ENCODE measurements at places on chromosomes 16 and 17.
A peak's percentile ranks its signal among the peaks of the same experiment; 100 is the strongest.

- no peak for DNase-seq
Measured at GRCh38 chr16:85552980-85553435, 60.1 kb upstream of the GSE1 start.

DNA sequence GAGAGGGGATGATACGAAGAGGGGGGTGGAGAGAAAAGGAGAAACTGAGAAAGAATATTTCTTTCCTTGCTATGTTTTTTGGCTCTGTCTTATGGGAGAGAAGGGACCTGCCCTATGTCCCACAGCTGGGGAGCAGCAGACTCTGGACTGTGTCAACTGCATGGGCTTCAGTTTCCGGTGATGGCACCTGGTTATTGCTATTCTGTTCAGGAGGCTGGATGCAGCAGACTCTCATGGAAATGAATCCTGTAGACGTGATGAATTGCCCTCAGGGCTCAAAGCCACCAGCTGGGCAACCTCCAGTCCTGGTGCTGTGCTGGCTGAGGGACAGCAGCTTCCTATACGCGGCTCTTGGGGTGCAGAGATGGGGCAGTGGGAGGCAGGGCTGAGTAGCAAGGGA lies 121.2 kb downstream of the HAPSTR1 start:
- no peak for DNase-seq

DNA sequence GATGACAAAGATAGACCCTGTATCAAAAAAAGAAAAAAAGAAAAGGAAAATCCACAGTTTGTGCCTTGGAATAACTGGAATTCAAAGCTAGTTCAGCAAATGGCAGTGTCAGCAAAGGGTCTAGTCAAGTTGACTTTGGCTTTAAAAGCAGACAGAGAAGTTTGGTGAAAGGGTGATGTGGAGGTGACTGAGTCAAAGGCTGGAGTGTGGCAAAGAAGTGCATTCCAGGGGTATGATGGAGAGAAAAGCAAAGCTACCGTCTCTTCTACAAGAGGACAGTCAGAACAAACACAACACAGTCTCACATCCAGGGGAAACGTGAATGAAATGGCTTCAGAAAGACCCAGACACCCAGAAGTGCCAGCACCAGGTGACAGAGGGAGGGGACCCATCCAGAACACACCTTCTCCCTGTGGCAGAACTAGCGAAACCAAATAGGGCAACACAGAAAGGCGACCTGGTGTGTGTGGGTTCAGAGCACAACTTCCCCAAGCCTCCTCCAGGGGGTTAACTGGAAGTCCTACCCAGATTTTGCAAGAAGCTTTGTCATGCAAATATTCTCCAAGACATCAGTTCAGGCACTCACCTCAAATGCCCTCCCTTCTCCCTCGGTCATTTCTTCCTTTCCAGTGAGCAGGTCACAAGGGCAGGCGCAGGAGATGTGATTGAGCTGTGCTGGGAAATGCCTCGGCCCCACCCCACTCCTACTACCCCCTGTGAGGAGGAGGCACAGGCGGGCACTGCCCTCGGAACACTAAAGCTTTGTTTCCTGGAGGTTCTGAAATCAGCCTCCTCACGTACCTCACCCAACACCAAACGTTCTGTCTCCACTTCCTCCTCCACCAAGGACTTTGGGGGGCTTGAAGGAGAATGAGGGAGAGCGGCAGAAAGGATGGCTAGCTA lies 481.9 kb downstream of the SOX9 start:
- DNase-seq = peak; percentile 58

DNA sequence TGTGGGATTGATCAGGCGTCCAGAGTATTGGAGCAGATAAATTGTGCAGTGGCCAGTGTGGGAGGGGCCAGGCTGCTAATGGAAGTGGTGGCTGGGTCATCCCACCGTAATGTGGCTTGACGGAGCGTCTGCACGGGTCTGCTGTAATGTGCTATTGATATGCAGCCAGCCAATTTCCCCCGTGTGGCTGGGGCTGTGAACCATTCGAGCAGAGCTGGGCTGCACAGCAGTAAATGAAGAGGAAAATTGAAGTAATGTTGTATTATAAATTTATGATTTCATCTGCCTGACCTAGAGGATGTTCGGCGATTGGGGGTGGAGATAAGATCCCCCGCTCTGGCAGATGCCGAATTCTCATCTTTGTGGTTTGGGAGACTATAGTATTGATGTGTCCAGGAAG lies 121.5 kb downstream of the CCDC182 start:
- no peak for DNase-seq

DNA sequence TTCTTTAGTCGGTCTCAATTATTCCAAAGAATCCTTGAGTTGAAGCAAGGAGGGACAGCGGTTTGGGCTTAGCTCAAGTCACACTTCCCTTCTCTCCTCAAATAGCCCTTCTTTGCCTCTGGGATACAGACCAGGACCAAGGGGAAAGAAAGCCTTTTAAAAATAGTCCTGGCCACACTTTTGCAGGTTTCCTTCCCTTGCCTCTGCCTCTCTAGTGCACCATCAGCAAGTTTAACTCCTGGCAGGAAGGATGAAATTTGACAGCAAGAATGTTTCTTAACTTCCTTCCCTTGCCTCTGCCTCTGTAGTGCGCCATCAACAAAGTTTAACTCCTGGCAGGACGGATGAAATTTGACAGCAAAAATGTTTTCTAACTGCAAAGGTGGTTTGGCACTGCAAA lies 7.2 kb upstream of the G6PC1 start:
- DNase-seq = peak; percentile 14

DNA sequence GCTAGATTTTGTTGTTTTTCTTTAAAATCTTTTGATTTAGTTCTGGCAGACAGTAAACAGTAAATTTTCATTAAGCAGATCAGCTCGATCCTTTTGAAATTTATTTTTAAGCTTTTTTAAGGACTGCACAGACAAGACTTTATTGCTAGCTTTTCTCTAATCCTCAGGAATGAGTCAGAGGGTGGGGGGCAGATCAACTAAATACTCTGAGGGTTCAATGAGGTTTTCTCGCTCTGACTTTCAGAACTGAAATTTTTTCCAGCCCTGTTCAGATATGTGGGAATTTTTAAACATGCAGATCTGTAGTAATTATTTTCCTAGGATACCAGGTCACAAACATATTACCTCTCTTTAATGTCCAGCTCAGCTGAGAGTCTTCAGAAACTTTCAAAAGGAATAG lies 977.2 kb downstream of the CDH11 start:
- no peak for DNase-seq

GRCh38 chr17:50634224-50634914 lies at the start of gene ABCC3:
Gene ABCC3, plus strand, starts transcription at chr17:50634881. Its CDS starts 56 bp downstream, at chr17:50634937.
- DNase-seq = peak; percentile 63

GRCh38 chr16:89556750-89557689 lies 3.5 kb upstream of the RPL13 start:
- peak; percentile 83 for DNase-seq
